ENCODE measurements at places on chromosomes 3 and 15.
A peak's percentile ranks its signal among the peaks of the same experiment; 100 is the strongest.

DNA sequence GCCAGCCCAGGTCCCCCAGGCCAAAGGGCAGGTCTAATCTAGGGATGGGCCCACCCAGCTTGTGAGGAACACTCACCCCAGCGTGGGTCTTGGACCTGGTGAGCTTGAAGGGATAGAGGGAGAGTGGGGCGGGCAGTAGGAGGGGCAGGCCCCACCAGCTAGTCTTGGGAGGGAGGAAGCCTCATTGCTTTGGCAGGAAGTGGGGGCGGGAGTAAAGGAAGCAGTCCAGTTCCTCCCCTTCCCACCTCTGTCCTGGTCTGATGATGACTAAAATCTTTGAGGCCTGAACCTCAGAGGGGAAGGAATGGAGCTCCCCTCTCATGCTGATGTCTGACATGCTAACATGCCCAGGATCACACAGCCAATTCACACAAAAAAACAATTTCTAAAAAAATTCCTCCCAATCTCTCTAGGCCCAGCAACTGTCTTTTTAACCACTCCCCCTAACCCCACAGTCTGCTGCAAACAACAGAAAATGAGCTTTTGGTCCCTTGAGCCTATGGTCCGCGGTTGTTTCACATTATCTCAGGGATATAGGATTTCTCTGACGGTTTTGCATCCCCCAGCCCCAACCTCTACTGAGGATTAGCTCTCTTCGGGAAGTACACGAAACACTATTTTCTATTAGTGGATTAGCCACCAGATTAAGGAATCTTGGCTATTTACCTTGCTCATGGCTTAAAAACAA lies 30.7 kb upstream of the DUSP7 start:
- DNase-seq, result no peak

DNA sequence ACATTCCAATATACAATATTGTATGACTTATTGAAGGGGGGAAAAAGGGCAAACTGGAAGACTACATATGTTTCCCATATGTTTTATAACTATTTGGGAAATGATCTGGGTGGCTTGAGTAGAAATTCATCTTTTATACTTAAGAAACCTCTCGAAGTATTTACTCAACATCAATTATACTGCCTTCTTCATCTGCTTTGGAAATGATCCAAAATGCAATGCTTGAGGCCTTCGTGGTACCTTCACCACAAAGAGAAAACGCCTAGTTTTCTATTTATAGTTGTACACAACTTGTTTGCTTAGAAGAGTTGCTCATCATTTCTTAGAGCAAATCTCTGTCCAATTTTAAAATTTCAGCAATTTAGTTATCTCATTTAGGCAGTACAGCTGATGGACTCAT lies 18.8 kb downstream of the ACKR4 start:
- no peak for DNase-seq

- DNase-seq, result no peak
Measured at GRCh38 chr3:193030276-193030675, 112.6 kb upstream of the MB21D2 start.

DNA sequence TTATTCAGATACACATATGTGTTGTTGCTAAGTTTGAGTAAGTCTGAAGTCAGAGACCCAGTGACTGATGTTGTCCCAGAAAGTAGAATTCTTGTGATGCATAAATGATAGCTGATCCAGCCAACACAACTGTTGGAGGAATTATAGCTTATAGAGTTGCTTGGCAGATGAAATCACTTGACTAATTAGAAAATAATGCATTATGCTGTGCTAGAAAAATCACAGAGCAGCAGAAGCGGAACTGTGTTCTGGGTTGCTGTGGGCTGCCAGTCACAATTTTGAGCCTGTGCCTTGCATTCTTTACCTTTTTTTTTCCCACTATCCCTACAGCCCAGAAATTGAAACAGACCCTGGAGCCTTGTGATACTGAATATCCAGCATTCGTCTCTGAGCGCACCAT lies 90.0 kb upstream of the LRTM1 start:
- DNase-seq, result no peak

GRCh38 chr3:127150513-127151250 lies 42.2 kb upstream of the PRR23E start:
- DNase-seq, result no peak

DNA sequence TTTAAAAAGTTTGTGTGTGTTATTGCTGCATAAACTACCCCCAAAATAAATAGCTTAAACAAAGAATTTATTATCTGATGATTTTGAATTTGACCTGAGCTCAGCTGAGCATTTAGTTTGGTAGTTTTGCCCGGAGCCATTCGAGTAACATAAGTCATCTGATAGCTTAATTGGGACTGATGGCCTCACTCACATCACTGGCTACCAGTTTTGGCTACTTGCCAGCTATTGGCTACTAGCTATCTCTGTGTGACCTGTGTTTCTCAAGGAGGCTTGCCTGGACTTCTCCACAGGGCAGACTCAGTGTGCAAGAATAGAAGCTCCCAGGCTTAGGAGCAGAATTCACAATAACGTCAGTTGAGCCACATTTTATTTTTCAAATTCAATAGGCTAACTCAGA lies 9.0 kb downstream of the CNTN3 start:
- no peak for DNase-seq

DNA sequence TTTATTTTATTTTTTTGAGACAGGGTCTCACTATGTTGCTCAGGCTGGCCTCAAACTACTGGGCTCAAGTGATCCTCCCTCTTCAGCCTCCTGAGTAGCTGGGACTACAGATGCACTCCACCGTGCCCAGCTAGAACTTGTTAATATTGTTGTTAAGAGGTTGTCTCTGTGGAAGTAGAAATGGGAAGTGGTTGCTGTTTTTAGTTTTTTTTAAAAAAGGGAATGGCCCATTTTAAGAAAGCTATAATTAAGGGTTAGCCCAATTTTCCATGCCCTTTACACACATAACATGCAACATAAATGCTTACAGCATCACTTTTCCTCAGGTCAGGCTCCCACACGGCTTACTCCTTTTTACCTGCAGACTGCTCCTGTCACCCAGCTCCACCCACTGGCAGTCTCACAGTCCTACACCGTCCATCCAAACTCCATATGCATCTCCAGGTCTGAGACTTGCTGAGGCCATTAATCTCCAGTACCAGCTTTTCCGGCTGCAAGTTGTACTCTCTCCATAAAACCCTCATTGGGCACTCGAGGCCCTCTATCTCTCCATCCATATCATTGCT lies 19.8 kb downstream of the MORC1 start:
- peak; percentile 57 for DNase-seq

- DNase-seq, result no peak
Measured at GRCh38 chr3:35500641-35501350, 138.5 kb upstream of the ARPP21 start.

DNA sequence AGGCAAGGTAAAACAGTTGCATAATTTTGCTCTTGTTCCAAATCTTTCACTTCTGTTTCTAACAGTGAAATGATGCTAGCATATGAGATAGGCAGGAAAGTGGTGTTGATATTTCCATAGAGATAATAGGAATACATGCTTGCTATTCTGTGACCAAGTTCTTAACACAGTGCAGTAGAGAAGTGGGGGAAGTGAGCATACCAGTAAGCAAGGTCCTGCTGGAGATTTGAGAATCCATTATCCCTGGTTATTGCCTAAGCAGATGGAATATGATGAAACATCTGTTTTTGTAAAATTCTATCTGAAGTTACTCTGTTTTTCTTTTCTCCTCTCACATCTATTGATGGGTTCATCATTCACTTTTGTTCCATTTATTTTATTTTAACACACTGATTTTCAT lies 28.7 kb downstream of the USP8 start:
- DNase-seq, result no peak

GRCh38 chr15:36688310-36689011 lies 109.0 kb downstream of the CDIN1 start:
- DNase-seq, result no peak

DNA sequence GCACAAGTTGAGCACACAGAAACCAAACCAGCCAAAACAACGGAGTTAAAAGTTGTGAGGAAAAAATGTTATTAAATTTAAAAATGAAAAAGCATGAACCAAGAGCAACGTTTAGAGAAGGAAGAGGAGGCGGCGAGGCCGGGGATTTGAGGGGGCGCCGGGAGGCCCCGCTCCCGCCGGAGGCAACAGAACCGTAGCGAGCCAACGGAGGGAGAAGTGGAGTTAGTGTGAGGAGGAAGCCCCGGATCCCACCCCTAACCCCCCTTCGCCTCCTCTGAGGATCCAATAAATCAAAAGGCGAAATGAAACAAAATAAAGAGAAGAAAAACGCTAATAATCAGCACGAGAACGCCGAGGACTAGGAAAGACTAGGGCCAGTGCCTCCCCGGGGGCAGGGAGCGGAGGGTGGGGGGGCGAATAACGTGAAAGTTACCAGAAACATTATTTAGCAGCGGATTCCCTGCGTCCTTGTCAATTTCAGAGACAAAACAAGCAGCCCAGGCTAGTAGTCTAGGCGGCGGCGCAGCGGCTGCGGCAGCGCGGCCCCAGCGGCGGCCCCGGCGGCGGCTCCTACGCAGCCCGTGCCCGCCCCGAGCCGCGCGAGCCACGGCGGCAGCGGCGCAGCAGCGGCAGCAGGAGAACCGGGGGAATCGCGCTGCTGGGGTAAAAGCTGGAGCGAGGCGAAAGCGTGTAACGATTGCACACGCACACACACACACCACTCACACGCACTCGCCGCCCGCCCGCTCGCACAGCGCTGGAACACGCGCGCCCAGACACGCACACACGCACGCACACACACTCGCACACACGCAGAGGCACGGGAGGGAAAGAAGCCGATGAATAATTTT lies 1.7 kb downstream of the MEIS2 start:
- DNase-seq, result no peak

DNA sequence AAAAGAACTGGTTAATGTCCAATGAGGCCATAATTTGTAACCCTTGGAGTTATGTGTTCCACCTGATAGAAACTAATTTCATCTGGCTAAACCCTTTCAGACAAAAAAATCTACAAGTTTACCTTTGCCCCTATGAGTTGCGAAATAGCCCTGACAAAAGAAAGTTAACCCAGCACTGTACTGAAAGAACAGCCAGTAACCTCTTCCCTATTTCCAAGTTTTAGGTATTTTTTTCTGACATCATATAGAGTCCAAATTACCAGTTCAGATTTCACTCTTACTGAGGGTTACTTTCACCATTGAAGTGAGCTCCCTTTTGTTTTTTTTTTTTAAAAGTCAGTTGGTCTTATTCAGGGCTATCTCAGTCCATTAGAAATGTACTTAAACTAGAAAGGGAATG lies 42.8 kb upstream of the PTPRG start:
- DNase-seq, result no peak

GRCh38 chr15:68484696-68485400 lies 52.9 kb upstream of the ITGA11 start:
- no peak for DNase-seq

- DNase-seq, result no peak
Measured at GRCh38 chr3:25679642-25680302, 15.1 kb upstream of the TOP2B start.

- no peak for DNase-seq
Measured at GRCh38 chr3:24149032-24149431, 203.9 kb downstream of the NR1D2 start.

- no peak for DNase-seq
Measured at GRCh38 chr3:59444294-59444671, 394.5 kb upstream of the CFAP20DC start.

DNA sequence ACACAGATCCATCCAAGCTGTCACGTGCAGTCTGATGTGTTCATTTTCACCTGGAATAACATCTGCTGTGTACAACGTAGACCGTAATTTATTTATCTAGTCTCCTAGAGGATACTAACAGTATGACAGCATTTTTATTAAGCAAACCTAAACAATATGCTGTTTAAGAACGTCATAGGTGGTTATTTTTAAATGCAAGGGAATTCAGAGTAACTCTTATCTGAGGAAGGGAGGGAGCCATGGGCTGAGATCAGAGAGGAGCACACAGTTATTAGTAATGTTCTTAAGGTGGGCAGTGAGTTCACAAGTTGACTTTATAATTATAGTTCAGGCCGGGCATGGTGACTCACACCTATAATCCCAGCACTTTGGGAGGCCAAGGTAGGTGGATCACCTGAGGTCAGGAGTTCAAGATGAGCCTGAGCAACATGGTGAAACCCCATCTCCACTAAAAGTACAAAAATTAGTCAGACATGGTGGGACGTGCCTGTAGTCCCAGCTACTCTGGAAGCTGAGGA lies 193.6 kb downstream of the UACA start:
- no peak for DNase-seq

GRCh38 chr3:181712553-181713279 lies 991 bp downstream of the SOX2 start:
- DNase-seq, result no peak

DNA sequence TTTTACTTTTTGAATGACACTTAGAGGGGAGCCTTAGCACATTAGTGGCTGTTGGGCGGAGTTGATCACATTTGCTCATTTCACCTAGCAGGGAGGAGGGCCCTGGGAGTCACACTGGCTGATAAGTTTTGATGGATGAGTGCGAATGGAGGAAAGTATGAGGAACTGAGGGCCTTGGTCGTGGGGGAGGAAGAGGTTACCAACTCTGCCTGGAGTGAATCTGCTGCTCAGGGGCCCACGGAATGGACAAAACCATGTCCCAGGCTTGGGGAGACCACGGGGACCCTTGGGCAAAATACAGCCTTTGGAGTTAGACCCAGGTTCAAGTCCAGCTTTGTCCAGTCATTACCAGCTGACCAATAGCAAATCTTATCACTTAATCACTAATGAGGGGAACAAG lies 5.1 kb upstream of the FLNB start:
- DNase-seq, result no peak

- no peak for DNase-seq
Measured at GRCh38 chr3:130576375-130577266, 59.6 kb downstream of the COL6A6 start.

DNA sequence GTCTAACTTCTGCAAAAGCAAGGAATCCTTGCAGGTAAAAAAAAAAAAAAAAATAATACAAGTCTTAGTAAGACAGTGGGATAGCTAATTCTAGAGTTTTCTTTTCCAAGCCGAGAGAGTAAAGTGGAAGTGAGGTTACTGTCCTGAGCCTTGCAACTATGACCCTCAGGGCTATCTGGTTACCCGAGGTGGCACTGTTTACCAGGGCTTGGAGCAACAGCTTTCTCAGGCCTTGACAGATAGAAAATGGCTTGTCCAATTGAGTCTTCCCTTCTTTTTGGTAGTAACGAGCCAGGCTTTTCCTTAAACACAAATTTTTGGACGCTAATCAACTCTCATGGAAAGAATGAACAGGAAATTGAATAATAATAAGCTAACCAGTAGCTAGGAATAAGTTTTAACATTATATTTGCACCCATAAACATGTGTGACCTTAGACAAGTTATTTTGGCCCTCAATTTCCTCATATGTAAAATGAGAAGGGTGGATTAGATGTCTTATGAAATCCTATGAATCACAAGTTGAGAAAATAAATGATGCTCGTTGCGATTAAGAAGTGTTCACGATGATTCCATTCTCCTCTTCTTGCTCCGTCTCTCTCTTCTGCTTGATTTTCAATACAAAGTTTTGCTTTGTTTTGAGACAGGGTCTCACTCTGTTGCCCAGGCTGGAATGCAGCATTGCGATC lies 236.9 kb upstream of the KBTBD8 start:
- no peak for DNase-seq

GRCh38 chr3:193407112-193407511 lies 28.6 kb upstream of the ATP13A5 start:
- DNase-seq, result no peak

DNA sequence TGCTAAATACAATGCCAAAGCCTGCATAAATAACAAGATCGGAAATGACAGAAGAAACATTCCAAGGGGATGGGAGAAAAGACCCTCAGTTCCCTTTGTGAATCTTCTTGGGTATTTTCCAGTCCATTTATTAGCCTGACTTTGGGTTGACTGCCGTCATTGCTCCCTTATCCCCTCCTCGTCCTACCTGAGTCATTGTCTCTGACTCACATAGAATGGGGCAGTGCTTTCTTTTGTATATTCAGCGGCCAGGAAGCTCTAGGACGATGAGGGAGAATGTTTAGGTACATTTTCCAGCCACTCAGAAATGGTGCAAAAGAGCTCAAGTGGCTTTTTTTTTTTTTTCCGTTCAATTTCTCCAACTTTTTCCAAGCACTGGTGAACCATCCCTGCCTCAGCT lies 71.6 kb downstream of the KAT2B start:
- no peak for DNase-seq

All from WTC11 (cell line).